Choroid plexus epithelial cell (primary cell): ENCODE measurements at places on chromosomes 7 and 10.
A peak's percentile ranks its signal among the peaks of the same experiment; 100 is the strongest.

GRCh38 chr10:66926841-66927240 lies 1.0 kb downstream of the LRRTM3 start:
- no peak for DNase-seq

DNA sequence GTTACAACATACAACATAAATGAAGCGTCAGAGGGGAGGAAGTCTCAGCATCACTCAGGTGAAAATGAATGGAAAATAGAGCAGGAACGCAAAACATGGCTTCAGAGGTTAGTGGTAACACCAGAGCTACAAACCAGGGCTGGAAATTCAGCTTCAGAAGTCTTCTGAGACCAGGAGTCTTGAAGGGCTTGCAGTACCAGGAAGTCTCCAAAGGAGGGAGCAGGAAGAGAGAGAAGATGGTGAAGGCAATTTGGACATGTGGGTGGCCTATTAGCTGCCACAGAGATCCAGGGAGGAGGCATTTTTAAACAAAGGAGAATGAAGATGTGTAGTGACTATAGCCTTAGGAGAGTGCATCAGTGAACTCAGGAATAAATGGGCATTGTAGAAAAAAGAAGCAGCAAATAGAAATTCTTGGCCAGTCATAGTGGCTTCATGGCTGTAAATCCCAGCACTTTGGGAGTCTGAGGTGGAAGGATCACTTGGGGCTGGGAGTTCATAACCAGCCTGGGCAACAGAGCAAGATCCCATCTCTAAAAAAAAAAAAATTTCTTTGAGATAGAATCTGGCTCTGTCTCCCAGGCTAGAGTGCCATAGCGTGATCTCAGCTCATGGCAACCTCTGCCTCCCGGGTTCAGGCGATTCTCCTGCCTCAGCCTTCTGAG lies 9.3 kb upstream of the TET1 start:
- DNase-seq = peak; percentile 93

DNA sequence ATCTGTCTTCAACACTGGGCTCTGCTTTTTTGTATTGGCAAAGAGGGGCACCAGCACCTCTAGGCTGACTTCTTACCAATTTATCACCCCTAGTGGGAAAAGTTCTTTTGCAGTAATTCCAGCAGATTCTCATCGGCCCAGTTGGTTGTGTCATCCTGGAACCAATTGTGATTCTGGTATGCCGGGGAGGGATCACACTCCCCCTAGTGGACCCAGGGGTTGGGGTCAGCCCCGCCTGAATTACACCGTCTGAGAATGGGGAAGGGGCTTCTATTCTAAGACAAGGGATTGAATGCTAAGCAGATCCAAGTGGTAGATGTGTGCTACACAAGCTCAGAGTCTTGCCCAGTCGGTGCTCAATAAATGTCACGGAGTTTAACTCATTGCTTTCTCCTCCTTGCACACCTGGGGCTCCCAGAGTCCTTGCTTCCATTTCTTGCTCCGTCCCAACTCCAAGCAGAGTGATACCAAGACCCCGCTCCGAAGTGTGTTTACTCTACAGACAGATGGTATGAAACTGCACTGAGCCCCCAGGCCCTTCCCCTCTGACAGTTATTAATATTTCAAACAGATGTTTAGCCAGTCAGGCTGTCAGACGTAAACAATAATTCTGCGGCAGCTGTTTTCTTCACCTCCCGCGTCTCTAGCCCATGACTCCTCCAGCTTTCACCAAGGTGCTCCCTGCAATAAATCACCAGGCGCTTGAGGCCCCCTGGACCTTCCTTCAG lies 71.9 kb downstream of the C10orf105 start:
- no peak for DNase-seq

DNA sequence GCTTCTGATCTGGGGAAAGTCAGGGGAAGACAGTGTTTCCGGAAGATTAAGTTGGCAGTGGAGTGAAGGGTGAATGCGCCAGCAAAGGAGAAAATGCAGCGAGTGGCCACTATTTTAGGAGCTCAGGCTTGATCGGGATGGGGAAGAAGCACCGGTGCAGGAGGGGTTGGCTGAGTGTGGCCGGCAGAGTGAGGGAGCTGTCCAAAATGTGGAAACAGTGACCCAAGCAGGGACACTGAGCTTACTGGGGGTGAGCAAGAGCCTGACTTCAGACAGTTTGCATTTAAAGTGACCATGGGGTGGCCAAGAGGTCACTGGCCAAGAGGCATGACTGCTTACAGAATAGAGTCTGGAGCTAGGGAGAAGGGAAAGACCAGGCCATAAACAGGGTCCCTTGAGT lies 79.3 kb downstream of the GOLGA7B start:
- no peak for DNase-seq

GRCh38 chr10:55043540-55043939 lies 242.5 kb upstream of the PCDH15 start:
- DNase-seq = no peak

GRCh38 chr10:131035779-131036178 lies 275.7 kb downstream of the TCERG1L start:
- no peak for DNase-seq

DNA sequence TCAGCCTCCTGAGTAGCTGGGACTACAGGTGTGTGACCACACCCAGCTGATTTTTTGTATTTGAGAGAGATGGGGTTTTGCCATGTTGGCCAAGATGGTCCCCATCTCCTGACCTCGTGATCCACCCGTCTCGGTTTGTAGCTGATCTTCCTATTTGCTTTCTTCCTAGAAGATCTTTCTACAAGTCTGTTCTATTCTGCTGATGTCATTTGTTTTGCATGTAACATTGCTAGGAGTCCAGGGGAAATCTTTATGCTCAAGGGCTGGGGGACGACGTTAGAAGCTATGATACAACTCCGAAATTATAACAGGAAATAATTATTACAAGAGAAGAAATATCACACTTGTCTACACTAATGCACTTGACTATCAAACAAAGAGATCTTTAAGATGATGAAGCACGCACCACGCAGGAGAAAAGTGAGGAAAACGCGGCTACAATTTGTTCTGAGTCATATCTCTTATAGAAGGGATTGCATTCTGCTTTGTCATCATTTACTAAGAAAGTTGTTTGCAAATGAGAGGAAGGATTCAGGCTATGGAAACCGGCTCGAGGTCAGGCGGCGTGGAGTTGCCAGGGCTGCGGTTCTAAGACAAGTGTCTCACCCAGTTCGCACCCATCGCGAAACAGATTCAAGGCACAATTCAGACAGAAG lies 103.0 kb upstream of the CARD11 start:
- peak; percentile 4 for DNase-seq

DNA sequence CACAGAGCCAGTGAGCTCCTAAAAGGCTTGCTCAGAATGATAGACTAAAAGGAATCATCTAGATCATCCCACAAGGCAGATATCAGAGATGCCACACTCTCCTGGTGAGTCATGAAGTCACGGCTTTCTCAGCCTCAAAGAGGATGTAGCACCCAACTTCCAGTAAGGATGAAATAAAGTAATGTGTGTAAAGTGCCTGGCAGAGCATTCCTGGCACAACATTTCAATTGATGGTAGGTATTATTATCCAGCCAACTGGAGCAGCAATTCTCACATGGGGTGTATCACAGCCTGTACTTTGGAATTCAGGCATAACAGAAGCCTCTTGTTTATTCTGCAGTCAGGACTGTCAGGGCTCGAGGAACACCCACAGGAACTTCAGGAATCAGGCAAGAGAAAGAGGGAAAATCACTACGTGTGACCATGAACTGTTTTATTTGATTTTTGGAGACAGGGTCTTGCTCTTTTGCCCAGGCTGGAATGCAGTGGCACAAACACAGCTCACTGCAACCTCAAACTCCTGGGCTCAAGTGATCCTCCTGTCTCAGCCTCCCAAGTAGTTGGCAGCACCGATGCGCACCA lies 5.3 kb upstream of the NAT16 start:
- no peak for DNase-seq

DNA sequence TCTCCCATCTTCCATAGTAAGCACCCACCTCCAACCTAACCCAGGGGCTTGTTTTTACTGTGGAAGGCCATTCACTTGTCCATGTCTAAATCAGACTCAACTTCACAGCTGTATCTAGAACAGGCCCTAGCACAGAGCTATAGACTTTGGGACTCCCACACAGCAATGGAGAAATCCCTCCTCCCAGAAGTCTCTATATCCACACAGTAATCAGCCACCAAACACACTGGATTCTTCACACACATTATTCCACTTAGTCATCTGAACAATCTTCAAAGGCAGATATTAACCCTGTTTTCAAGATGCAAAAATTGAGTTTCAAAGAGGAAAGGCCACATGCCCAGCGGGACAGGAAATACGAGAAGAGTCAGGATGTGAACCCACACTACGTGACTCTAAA lies 81.8 kb downstream of the MALSU1 start:
- peak; percentile 29 for DNase-seq

DNA sequence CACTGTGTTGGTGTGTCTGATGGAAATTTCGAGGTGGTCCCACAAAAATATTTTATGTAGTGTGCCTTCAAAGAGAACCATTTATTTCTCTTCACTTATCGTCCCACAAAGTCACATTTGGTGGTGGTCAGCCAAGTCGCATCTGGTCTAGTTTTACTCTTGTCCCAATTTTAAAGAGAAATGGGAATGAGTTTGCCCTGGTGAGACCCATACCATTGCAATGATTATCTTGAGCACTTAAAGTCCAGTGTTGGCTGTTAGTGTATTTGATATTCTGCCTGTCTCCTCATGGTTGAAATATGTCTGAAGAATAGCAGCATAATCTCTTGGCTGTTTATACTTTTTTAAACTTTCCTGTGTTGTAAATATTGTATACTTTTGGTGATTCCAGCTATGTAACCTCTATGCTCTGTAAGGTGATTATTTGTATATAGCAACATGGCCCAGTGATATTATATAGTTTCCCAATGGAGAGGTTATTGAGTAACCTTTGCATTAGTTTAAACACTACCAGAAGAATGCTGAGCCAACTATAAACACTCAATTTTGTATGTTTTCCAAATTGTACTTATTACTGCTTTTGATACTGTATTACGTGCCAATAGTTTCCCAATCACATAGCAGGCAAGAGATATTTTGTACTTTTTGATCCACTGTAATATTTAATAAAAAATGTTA lies 172.2 kb downstream of the RTKN2 start:
- peak; percentile 39 for DNase-seq

- no peak for DNase-seq
Measured at GRCh38 chr7:4159154-4159501, 523.0 kb upstream of the FOXK1 start.

- DNase-seq = no peak
Measured at GRCh38 chr10:96720422-96721206, at the start of gene PIK3AP1. Gene PIK3AP1, minus strand, starts transcription at chr10:96720514. Its CDS starts 120 bp downstream, at chr10:96720394.

GRCh38 chr7:157676001-157676400 lies 339.2 kb downstream of the DNAJB6 start:
- DNase-seq = no peak

DNA sequence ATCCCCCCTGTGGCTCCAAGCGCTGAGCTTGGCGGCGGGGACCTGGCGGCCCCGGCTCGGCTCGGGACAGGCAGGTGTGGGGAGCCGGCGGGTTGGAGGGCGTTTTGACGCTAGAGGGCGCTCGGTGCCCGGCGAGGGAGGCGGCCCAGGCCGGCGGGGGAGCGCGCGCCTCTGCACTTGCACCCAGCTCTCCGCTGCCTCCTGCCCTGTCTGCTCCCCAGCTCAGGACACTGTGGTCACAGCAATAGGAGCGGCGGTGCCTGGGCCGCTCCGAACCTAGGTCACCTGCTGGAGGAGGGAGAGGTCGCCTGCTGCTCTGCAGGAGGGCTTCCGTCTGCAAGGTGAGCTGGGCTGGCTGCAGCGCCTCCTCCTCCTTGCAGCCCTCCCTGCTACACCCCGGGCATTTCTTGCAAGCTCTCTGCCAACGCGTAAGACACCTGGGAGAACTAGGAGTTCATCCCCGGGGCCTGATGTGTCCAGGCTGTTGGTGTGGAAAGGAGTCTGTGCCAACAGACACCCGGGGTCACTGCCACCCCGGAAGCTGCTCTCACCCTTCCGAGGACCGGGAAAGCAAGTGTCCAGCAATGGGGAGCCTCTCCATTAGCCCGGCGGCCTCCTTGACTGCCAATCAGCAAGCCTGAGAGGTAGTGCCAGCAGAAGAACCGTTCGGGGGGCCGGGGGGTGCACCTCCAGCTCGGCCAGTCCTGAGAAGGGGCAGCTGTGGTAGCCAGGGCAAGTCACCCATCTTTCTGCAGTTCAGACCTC lies 620.4 kb downstream of the GALNT17 start:
- DNase-seq = peak; percentile 10

DNA sequence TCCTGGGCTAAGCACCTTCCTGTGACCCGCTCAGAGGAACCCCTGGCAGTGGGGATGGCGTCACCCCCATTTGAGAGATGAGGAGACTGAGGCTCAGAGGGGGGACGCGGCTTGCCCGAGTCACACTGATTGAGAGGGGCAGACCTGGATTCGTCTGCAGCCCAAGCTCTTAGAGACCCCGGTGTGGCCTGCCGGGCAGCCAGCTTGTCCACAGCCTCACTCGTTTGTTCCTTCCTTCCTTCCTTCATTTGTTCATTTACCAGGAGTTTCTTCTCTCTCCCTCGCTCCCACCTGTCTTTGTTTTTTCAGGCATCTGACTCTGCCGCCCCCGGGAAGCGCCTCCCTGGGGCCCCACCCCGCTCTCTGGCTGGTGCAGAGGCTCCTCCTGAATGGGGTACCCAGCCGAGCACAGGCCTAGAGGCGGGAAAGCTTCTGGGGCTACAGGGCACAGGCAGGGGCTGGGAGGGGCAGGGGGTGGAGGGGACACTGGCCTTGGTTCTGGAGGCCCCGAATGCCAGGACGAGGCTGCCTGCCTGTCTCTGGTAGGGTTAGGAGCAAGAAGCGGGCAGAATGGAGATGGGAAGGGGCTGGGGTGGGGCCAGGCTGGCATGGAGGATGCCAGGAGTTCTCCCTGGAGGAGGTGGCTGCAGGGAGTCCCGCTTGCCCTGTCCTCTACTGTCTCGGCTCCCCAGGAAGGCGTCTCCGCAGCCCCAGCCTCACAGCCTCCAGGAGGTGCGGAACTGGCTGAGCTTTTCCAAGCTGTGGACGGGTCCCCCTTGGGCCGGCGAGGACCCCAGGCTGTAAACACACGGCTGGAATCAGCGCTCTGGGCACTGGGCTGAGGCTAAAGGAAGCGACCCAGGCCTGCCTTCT lies 91.6 kb downstream of the UNCX start:
- DNase-seq = no peak

- DNase-seq = no peak
Measured at GRCh38 chr7:71329030-71329660, 197.2 kb downstream of the GALNT17 start.

DNA sequence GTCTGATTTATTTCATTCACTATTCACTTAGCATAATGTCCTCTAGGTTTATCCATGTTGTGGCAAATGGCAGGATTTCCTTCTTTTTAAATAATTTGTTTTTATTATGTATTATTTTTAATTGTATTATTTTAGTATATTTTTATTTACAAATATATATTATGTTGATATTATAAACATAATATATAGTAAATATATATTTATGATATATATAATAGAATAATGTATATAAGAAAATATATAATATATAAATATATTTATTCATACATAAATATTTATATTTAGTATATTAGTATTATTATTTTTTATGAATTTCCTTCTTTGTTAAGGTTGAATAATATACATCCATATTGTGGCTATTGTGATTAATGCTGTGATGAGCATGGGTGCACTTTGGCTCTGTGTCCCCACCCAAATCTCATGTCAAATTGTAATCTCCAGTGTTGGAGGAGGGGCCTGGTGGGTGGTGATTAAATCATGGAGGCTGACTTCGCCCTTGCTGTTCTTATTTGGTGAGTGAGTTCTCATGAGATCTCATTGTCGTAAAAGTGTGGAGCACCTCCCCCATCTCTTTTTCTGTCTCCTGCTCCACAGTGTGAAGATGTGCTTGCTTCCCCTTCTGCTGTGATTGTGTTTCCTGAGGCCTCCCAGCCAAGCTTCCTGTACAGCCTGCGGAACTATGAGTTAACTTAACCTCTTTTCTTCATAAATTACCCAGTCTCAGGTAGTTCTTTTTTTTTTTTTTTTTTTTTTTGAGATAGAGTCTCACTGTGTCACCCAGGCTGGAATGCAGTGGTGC lies 52.3 kb upstream of the CYP2C18 start:
- DNase-seq = no peak
